Adrenal gland (tissue), 19 donors: ENCODE measurements at places on chromosomes 4 and X. TPM values are rescaled to one million over a fixed set of nuclear protein-coding genes. Genes with fewer than 3 reads are reported as not detected.

ABCB7 gene
- total RNA-seq = 30.7 TPM

TMPRSS11A gene
- not detected for total RNA-seq

PYURF gene
- 134 TPM for total RNA-seq

AKAP4 gene
- total RNA-seq = not detected

SLITRK4 gene
- 43.0 TPM for total RNA-seq

GABRG1 gene
- total RNA-seq = not detected

FAM149A gene
- total RNA-seq = 1.3 TPM

NUP54 gene
- 26.0 TPM for total RNA-seq

LAGE3 gene
- 54.9 TPM for total RNA-seq

F11 gene
- not detected for total RNA-seq

EREG gene
- not detected for total RNA-seq

LGI2 gene
- 0.72 TPM for total RNA-seq

DCAF4L1 gene
- total RNA-seq = 0.08 TPM

EDNRA gene
- 3.2 TPM for total RNA-seq

HAUS3 gene
- total RNA-seq = 15.8 TPM

DCAF8L2 gene
- total RNA-seq = not detected

SMIM31 gene
- not detected for total RNA-seq

RNF175 gene
- total RNA-seq = not detected

MFAP3L gene
- total RNA-seq = 2.2 TPM

HCFC1 gene
- total RNA-seq = 57.8 TPM

CDS1 gene
- total RNA-seq = 14.0 TPM

MAGEB1 gene
- total RNA-seq = not detected

TAF1 gene
- total RNA-seq = 48.9 TPM

IGBP1 gene
- total RNA-seq = 28.1 TPM

CENPVL1 gene
- total RNA-seq = 0.06 TPM

SORCS2 gene
- total RNA-seq = 1.5 TPM

RAB41 gene
- not detected for total RNA-seq

TLR6 gene
- 7.5 TPM for total RNA-seq

UGT8 gene
- not detected for total RNA-seq
